ENCODE measurements at places on chromosomes 1 and 21.

DNA sequence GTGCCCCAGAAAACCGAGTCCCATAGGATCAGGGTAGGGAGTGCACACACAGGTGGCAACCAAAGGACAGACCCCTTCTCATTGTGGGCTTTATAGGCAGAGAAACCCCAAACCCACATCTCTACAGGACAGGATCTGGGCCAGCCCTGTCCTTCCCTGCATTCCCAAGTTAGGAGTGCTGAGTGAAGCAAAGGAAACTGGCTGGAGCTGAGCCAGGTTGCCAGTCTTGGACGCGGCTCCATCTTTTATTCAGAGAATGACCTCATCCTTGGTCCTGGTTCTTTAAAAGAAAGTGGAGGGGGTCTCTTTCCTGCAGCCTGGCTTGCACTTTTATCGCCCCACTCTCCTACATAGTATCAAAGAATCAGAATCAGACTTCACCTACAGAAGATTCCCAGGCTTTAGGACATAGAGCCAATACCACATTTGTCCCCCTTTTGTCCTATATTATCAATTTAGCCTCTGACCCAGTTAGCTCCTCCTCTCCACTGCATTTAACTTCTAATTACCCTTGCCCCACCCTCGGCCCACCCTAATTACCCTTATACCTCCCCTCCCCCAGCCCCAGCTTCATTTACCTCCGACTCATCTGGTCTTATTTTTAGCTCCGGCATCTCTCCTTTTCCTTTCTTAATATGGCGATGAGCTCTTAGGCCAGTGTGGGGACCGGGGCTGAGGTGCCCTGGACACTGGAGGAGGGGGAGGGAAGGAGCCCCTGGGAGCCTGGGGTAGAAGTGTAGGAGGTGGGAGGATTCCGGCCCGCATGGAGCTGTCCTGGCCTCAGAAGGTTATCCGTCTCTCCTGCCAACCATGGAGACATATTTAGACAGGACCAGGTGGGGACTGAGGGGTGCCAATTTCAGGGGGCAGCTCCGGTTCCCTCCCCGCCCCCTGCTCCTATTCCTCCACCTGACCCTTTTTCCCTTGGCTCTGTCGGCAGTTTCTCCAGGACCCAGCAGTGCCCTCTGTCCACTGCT is at the start of gene CASQ1:
TSS of gene CASQ1 (plus strand) at position 927 of the 977 bp plus-strand sequence. CDS start 177 bp downstream, outside the sequence.
- DNase-seq: no peak

DNA sequence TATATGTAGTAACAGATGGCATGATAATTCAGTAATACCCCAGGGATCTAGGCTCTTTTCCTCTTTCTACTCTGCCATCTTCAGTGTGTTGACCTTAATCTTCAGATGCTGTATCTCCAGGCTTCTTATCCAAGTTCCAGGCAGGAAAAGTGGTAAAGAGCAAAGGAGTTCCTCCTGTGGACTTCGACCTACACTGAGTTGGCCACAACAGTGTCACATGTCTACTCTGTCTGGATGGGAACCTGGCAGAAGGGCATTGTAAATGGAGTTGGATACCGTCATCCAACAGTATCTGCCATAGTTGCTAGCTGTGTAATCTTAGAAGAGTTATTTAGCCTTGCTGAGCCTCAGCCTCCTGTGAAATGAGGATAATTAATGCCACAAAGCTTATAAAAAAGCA is 21.9 kb downstream of the IL23R start:
- no peak for DNase-seq

DNA sequence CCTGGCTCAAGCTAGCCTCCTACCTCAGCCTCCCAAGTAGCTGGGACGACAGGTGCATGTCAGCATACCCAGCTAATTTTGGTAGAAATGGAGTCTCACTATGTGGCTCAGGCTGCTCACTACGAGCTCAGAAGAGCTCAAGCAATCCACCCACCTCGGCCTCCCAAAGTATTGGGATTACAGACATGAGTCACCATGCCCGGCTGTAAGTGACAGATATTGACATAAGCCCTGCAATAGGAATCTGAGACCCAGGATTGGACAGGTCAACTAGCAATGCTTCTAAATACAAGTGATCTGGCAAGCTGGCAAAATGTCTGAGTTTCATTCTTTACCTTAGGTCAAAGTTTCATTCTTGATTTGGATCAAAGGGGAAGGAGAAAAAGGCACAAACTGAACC is 40.5 kb upstream of the H6PD start:
- DNase-seq: no peak

- DNase-seq: no peak
Observed at GRCh38 chr21:42533963-42534355, 20.3 kb downstream of the SLC37A1 start.

DNA sequence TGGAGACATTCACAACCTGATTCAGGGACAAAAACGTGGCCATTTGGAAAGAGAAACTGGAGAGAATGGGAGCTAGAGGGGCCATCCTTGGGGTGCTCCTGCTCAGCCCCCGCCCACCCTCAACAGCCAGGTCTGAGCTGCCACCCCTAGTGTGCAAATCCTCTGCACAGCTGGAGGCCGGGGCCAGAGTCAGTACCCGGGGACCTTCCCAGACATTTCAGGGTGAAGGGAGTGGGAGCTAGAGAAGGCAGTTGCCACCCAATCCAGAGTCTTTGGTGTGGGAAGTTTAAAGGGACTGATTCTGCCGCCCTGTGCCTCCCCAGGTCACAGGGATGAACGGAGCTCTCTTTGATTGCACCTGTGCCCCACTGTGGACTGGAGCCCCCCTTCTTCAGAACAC is 397.4 kb downstream of the MATN1 start:
- DNase-seq: no peak

All from stimulated activated CD4-positive, alpha-beta T cell treated with anti-CD3 and anti-CD28 coated beads, TNF-alpha, amount 100 ng/mL, for 1 hour (primary cell).